NCI-H146 (cell line): ENCODE measurements at places on chromosomes 7 and 10.

- DNase-seq: no peak
Measured at GRCh38 chr7:99006739-99007424, 128.6 kb downstream of the TRRAP start.

DNA sequence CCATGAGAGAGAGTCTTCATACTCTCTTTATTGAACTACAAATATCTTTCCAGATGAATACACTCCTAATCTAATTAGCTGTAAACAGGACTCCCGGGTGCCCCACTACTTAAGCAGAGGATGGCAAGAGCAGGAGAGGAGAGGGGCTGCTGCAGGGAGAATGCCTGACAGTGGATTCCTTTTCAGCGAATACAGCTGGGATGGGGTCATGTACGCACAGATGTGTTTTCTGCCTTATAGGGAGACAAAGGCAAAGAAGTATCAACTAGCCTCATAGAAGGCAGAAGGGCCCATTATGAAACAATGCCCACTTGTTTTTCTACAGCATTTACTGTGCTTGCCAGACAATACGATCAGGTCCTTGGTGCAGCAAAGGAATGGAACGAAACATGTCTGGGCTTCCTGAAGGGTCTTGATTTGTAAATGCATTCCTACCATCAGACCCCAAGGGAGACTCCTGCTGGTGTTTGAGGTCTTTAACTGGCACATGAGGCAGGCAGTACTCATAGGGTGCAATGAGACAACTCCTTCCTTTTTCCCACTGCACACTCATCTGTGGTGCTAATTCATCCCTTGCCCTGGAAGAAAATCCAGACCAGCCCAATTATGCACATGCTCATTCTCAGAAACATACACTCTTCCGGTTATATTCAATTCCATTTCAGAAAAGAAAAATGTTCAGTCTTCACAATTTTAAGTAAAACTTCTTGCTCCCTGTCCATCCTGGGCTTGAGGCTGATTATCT, 117.1 kb downstream of the AOAH start:
- no peak for DNase-seq

- no peak for DNase-seq
Measured at GRCh38 chr7:39459636-39460035, 106.6 kb upstream of the YAE1 start.

DNA sequence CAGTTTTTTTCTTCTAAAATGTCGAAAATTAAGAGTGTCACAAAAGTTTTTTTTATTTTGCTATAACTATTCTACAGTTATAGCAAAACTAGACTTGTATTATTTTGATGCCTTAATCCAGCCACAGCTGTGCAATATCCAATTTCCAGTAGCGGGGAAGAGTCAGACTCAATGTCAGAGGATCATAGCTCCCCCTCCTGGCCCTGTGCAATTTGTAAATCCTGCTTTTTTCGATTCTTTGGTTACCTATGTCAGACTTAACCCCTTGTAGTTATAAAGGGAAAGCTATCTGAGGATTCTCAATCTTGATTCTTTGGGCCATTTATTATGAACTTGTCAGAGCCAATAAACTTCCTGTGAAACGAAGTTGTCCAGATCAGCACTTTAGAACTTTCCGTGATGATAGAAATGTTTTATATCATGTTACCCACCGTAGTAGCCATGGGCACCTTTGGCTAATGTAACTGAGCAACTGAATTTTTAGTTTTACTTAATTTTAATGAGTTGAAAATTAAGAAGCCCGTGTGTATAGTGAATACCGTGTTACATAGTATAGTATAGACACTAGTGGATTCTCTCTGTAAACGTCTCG, 87.7 kb upstream of the PRKCQ start:
- DNase-seq: peak; percentile 10

- DNase-seq: no peak
Measured at GRCh38 chr10:83222832-83223742, 916.2 kb upstream of the GHITM start.

- no peak for DNase-seq
Measured at GRCh38 chr7:43787771-43788170, 29.3 kb downstream of the BLVRA start.

DNA sequence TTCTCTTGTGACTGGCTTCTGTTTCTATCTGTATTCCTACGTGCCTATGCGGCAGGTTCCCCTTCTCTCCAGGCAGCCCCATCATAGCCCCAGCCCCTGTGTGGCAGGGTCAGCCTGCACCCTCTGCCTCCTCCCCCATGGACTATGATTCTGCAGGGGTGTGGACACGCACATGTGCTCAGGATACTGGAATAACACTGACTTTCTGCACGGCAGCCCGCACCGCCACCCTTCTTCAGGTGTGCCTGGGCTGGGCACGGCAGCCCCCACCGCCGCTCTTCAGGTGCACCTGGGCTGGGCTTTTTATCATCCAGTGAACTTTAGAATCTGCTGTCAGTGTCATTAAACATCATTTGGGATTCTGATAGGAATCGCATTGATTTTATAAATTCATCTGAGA, 202.6 kb upstream of the PPP2R2D start:
- DNase-seq: no peak

GRCh38 chr7:89618274-89618673, 536.0 kb upstream of the STEAP1 start:
- peak; percentile 13 for DNase-seq

GRCh38 chr10:73485320-73485719, 10.5 kb downstream of the PPP3CB start:
- DNase-seq: no peak

GRCh38 chr10:48796713-48797245, 112.1 kb downstream of the WDFY4 start:
- DNase-seq: no peak

GRCh38 chr10:13062803-13063202, 37.2 kb upstream of the OPTN start:
- no peak for DNase-seq

DNA sequence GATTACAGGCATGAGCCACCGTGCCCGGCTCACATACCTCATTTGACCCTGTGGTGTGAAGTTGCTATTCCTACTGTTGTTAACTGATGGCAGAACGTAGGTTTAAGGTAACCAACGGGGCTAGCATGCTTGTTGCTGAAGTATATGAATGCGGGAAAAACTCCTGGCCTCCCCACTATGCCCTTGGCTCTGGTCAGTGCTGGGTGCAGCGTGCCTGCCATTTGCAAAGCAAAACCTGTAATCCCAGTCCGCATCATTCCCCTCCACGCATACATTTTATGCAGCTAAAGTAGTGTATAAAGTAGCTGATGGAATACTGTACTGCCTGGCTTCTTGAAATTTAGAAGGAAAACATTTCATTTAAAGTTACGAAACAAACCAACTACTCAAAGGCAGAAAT, 273.3 kb downstream of the SDK1 start:
- DNase-seq: no peak

DNA sequence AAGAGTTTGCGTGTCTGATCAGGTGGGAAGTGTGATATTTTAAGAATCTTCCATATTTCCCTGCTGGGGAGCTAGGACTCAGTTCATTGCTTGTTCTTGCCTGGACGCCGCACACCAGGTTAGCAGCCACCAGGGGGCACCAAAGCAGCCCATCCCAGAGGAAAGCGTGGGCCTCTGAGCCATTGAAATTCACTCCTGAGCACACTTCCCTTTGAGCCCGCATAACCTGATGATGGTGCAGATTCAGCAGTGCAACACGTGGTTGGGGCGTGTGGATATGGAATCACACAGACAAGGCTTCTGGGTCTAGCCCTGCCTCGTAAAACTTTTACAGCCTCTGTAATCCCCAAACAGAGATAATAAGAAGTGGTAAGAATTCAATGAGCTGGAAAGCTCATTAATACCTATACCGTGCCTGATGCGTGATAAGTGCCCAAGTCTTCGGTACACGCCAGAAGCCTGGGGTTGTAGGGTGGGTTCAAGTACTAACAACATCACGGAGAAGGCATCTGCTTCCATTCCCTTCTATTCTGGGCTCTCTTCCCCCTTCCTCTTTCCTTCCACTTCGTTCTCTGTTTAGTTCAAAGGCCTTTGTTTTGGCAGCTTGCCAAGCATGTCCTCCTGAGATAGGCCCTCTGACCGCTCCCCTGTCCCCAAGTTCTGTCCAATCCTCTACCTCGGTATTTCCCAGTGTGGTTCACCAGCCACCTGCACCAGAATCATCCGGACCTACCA, 130.1 kb upstream of the KMT2E start:
- DNase-seq: peak; percentile 71

- DNase-seq: peak; percentile 38
Measured at GRCh38 chr10:71812016-71812912, 38.8 kb downstream of the PSAP start.

DNA sequence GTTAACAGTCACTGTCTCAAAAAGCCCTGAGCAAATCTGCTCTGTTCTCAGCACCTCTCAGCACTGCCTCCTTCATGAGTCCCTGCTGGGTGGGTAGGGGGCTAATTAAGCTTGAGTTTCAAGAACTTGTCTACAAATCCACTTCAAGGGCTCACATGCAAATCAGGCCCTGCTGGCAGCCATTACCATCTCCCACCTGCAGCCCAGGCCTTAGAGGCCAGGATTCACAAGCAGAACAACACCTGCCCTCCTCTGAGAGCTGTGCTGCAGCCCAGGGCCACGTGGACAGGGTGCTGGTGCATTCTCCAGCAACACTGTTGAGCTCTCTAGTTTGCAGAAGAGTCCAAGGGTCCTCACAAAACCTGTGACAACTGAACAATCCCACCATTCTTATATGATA, 119.2 kb downstream of the DPP6 start:
- DNase-seq: peak; percentile 54

DNA sequence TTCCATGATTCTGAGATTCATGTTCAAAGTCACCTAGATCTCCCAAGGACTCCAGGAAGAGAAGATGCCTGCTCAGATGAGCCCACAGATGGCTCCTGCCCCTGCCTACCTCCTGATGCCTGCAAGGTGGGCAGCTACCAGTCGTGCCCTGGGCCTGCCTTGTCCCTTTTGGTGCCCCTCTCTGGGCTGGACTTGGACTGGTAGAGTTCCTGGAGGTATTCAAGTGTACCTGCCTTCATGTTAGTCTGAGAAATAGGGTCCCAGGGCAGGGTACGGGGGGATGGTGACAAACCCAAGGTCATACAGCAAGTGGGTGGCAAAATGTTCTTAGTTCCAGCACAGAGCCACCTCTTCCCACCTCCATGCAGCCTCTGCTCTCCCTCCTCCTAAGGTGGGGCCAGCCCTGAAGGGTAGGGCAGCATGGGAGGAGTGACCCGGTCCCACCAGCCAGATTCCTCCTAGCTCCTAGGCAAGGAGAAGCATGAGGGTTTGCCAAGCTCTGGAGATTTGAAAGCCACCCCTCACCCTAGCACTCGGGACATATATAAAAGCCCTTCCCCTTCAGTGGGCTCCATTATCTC, 80.8 kb upstream of the UNC5B start:
- no peak for DNase-seq

DNA sequence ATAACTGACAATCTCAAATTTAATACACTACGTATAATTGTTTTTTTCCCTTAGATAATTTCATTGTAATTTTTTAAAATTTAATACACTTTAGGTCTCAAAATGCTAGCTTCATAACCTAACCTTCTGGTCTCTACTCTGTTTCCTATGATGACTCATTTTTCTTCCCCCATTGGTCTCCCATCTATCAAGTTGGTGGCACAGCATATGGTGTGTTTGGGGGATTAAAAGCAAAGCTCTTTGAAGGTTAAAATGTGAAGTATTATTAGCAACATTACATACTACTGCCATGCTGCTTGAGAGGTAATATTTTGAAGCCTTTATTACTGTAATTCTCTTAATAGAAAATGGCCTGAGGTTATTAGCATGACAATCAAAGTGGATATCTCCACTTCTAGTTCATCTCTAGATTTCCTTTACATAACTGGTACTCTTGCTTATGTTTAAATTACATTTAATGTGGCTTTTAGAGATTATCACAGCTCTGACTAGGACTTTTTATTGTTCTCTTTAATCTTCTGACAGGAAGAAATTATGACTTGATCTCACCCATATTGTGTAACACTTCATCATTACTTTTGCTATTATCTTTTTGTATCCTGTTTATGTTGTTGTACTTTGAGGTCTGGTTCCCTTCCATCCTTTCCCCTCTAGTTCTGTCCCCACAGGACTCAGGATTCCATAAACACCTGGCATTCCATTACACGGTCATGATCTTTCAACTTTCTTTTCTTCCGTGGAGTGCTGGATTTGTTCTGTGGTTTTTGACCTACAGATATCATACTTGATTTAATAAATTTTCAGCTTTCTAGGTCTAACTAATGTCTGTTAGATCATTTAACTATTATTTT, 185.1 kb downstream of the SEMA3D start:
- DNase-seq: no peak

DNA sequence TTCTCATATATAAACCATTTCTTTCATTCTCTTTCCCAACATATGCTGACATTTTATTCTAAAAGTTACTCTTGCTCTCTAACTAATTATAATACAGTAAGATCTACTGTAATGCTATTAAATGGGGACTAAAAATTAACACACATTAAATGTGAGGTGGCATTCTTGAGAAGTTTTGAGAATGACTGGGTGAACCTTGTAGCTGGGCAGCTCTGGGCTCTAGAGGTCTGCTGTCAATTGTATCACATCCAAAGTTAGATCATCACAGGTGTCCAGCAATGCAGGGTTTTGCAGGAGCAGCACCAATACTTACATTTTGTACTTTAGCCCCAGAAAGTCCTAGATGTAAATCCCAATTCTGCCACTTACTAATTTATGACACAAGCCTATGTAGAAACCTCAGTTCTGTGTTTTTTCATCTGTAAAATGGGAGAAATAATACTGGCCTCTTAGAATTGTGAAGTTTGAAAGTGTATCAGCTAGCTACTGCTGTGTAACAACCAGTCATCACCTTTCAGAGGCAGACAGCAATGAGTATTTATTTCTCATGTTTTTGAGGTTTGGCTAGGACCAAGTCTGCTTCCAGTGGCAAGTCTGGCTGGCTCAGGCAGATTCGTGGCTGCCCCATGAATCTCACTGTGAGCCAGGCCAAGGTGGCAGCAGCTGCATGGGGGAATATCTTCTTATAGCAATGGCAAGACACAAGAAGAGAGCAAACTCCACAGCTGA, 79.6 kb upstream of the EMX2 start:
- no peak for DNase-seq

- no peak for DNase-seq
Measured at GRCh38 chr7:1124816-1125602, 35.0 kb downstream of the ZFAND2A start.

DNA sequence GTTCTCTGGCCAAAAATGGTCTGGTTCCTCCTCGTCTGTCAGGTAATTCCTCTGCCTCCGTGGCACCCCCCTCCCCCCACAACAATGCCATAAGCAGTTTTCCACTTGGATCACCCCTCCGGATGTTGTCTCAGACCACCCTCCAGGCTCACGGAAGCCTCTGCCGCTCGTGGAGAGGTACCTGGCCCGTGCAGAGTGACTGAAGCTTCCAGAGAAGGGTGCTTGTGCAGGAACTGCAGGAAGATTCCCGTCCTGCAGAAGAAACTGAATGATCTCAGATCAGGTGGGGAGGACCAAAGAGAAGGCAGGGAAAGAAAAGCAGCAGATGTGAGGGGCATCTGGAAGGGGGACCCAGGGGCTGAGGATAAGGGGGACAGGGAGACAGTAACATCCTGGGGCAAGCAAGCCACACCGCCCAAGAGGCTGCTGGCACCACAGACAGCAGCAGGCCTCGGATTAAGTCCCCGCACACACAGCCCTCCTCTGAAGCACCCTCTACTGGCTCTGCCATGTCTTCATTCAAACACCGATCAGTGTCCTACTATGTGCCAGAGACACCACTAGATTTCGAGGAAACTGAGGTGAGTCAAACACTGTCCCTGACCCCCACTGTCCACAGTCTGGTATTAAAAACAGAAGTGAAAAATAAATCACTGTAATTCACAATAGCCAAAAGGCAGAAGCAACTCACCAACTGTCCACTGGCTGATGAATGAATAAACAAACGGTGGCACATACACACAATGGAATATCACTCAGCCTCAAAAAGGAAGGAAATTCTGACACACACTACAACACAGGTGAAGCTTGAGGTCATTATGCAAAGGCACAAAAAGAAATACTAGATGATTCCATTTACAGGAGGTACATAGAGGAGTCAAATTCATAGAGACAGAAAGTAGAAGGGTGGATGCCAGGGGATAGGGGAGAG, 26.4 kb downstream of the KIAA1549 start:
- no peak for DNase-seq
